Activated gamma-delta T cell treated with anti-CD3 and anti-CD28 coated beads, Interleukin-2, amount 50 U/mL, for 16 hours (primary cell): ENCODE measurements at places on chromosomes 16 and 17.

DNA sequence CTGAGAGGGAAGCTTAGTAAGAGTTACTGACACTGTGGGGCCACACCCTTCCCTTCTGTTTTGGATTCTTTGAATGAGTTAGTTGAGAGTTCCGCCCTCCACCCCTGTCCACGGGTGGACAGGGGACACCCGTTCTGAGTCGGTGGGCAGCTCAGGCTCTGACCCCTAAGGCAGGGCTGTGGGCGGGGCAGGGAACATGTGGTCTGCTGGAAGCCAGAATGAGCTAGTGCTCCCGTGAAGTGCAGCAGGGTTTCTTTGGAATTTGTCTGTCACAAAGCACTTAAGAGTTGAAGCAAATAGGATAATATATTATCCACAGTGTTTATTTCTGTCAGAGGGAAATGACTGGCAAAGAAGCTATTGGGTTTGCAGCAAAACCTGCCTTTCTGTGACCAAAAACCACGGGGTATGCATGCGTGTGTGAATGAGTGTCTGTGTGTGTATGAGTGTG lies 90.1 kb downstream of the CLEC16A start:
- DNase-seq: no peak

GRCh38 chr17:68942389-68942788 lies 12.8 kb downstream of the ABCA8 start:
- DNase-seq: no peak

DNA sequence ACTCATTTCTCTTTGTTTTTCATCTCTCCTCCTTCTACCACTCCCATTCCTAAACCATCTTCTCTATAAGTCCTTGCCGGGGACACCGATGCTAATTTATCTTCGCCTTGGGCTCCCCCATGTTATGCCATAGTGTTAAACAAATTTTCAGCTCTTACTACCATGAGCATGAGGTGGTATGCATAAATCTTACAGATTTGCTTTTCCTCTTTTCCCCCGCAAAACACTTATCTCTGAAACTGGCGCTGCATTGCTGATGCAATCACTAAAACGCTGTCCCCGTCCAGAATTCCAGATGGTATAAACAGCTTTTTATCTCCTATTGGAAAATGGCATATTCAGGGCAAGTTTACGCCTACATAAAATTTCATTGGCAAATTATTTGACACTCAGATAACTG lies 673.6 kb upstream of the CDH8 start:
- DNase-seq: no peak

DNA sequence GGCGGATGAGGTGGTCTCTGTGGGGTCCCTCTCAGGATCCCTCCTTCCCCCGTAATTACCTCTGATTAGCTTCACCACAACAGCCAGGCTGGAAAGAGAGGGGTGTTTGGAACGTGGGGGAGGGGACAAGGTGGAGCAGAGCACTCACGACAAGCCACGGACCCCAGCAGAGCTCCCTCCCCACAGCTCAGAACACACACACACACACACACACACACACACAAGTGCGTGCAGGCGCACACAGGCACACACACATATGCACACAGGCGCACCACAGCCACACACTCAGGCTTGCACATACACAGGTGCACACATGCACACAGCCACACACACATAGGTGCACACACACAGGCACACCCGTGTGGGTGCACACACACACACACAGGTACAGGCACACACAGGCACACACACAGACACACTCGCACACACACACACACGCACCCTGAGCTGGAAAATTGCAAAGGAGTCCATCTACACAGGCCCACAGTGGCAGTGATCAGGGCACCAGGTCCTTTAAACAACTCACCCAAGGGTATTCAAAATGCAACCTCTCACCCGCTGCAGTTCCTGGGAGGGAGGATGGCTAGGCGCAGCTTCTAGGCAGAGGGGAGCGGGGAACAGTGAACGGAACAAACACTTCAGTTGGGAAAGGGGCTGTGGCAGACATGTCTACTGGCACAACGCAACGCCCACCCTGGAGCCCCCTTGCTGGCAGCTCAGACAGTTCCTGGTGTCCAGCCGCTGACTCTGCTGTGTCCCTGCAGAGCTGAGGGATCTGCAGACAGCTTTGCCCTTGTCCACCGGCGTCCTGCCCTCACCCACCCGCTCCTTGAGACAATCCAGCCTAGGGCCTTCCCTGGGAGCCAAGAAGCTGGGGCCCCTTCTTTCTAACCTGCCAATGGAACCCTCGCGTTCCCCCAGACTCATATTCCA lies 59.9 kb upstream of the DLX4 start:
- no peak for DNase-seq

GRCh38 chr16:22710326-22710725 lies 103.6 kb upstream of the HS3ST2 start:
- DNase-seq: no peak

DNA sequence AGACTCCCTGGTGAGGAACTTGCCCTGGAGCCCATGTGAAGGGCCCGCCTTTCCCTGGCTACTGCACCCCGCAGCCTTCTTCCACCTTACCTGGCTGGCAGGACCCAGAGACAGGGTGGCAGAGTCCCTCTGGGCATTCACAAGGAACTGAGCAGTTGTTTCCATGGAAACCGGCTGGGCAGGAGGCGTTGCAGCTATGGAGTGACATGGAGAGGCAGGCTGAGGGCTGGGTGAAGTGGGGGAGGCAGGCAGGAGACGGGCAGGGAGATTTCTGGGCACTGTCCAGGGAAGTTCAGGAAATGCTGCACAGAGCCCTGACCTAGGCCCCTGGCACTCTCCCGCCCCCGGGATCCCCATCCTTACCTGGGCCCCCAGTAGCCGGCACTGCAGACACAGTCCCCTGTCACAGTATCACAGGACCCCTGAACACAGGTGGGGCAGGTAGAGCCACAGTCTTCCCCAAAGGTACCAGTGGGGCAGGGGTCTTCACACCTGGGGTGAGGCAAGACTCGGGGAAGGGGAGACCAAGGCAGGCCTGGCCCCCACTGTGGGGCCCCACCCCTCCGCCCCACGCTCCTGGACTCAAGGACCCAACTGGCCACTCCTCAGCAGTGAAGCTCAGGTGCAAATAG lies 5.9 kb downstream of the SCARF1 start:
- no peak for DNase-seq

DNA sequence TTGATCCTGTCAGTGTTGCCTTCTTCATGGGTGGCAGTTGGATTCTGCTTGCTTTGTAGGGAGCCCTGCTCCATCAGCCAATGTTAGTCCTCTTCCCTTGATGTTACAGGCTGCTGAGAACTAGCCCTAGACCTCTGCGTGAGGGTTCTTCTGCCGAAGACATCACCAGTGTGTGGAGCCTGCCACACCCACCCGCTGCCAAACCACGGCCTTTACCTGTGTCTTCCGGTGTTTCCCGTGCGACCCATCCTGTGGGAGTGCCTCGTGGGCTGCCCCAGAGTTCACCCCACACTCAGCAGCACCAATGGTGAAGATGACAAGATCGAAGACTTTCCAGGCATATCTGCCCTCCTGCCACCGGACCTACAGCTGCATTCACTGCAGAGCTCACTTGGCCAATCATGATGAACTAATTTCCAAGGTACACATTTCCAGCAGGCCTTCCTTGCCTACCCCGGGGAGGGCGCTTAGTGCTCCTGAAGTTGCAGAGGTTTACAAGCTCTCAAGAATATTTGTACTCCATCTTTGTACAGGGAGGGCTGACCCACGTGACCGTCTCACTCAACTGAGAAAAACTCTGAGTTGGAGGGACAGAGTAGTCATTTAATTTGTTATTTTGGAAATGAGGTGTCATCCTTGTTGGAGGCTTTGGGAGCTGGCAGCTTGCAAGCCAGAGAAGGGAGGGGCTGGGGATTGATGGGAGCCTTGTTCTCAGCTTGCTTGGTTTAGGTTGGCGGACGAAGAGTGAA lies 21.8 kb downstream of the YPEL2 start:
- no peak for DNase-seq
